ENCODE measurements at places on chromosomes 6 and 20.

DNA sequence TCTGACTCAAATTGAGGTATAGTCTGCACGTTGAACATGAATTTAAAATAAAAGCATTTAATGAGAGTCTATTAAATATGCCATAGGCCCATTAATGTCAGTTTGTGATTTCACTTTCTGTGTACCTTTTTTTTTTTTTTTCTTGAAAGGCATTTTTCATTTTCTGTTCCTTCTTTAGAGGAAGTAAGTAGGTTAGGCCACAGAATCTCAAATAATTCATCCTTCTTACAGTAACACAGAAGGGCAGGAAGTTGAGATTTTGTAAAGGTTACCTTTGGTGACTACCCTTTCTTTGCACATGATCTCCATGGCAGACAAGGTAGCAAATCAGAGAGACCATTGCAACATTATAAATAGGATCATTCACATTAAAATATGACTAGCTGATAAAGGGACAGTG lies 9.6 kb downstream of the L3MBTL3 start:
- DNase-seq = no peak

DNA sequence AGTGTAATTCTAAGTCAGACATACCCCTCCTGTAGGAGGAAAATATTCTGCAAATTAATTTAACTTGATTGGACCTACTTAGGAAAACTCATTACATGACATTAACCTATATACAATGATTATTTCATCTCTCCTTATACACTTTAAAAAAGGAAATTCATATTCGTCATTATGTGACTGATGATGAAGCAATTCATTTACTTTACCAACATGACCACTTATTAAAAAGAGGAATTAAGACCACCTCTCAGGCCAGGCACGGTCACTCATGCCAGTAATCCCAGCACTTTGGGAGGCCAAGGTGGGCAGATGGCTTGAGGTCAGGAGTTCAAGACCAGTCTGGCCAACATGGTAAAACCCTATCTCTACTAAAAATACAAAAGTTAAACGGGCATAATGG lies 11.6 kb downstream of the AKIRIN2 start:
- DNase-seq = no peak

GRCh38 chr6:23927935-23928334 lies 198.1 kb upstream of the NRSN1 start:
- no peak for DNase-seq

GRCh38 chr20:46523108-46523507 lies 9.7 kb upstream of the ZNF334 start:
- DNase-seq = no peak

DNA sequence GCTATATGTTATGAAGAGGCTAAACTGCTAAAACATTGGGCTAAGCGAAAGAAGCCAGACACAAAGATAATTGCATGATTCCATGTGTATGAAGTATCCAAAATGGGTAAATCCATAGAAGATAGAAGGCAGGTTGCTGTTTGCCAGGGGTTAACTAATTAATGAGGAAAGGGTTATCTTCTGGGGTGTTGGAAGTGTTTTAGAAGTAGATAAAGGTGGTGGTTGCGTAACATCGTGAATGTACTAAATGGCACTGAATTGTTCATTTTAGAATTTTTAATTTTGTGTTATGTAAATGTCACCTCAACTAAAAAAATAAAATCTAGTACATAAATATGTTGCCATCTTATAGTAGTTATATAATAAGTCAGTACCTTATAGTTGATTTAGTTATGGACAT lies 104.4 kb upstream of the ADGRF4 start:
- no peak for DNase-seq

GRCh38 chr6:145323646-145324045 lies 411.7 kb downstream of the EPM2A start:
- no peak for DNase-seq

GRCh38 chr6:36492621-36493020 lies 49.8 kb downstream of the KCTD20 start:
- no peak for DNase-seq

GRCh38 chr20:4021906-4022305 lies 6.5 kb upstream of the RNF24 start:
- DNase-seq = no peak

- no peak for DNase-seq
These were observed 407.6 kb downstream of the COL12A1 start for GRCh38 chr6:74798302-74798701.

DNA sequence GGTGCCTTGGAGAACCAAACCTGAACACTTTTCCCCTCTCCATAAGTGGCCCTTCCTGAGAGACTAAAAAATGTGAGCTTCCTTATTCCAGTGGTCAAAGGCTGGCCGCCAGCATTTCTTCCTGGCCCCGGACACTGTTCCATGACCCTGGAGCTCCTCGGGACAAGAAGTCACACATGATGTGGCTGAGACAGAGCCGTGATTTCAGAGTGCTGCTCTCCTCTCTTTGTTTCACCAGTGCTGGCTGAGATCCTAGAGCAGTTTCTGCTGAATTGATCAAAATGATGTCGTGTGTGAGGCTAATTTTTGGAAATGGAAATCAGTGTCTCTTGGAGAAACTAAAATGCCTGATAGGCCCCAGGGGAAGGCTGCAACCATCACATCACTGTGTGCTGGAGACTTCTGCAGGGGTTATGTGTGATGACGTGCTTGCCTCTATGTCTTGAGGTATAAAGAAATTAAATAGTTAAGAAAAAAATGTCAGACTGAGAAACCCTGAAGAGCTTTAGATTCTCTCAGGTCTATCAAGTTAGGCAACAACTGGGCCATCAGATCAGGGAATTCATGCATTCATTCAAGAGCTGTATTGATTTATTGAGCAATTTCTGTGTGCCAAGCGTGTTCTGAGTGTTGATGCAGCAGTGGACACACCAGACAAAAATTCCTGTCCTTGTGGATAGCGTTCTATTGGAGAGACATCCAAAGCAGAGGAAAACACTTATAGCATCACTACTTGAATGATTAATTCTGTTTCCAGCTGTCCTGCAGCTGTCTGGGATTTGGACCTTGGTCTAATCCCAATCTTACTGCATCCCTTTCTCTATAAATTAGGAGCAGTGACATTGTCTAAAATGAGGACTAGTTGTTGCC lies 72.7 kb upstream of the CCN6 start:
- DNase-seq = no peak

DNA sequence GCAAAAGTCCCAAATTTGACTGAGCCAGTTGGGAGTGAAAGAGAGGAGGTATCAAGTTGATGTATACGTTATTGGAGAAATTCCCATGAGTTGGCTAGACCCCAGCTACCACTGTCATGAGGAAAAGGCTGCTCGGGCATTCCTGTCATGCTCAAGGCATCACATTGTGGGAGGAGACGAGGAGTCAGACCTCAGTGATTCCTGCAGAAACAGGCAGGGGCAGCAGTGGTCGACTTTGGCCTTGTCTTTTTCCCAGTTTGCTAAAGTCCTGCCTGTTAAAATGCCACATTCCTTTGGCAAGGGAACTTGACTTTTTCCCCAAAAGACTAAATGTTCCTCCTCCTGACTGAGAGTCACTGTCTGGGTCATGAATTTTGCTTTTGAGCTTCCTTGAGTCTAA lies 295.5 kb upstream of the HS3ST5 start:
- DNase-seq = no peak

DNA sequence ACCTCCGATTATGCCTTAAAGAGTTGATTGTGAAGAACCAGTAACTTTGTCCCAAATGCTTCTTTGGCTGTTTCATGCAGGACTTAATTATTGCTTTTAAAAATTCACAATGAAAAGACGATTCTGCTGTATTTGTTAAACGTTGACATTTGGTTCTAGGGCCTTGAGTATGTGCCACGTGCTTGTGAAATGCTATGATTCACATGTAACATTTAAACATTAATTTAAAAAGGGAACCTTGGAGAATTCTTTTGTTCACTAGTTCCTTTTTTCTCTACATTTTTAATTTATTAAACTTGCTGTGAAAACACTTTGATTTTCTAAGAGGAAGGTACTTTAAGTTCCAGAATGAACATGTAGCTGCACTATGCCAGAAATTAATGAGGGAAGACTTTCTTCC lies 9.5 kb downstream of the GZF1 start:
- no peak for DNase-seq

DNA sequence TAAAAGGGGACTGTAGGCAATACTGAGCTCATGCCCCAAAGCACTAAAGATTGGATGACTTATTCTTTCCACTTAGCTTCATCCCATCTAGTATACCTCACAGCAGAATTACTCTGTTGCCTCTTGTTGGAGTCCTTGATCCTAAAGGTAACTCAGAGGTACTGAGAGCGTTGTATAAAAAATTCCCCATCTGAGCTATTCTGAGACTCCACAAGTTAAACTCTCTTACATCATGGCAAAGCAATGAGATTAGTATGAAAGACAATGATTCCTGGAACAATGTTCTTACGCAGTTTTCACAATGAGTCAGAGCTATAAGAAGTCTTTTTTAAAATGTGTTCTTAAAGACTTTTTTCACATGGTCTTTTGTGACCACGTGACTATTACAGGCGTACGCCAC lies 370.1 kb downstream of the ADGRB3 start:
- no peak for DNase-seq

DNA sequence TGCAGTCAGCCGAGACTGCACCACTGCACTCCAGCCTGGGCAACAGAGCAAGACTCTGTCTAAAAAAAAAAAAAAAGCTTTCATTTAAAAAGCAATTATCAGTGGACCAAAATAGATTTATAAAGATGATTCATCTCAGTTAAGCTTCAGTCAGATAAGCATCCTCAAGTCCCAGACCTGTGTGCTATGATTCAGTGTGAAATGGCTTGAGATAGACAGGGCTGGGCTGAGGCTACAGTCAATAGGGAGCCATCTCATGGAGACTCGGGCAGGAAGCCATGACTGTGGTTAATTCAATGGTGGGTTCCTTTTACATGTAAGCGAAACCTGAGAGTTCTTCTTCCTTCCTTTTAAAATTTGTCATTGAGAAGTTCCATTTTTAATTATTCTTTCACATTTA lies 276.0 kb downstream of the TFAP2A start:
- no peak for DNase-seq

GRCh38 chr6:23890543-23891227 lies 235.3 kb upstream of the NRSN1 start:
- no peak for DNase-seq

DNA sequence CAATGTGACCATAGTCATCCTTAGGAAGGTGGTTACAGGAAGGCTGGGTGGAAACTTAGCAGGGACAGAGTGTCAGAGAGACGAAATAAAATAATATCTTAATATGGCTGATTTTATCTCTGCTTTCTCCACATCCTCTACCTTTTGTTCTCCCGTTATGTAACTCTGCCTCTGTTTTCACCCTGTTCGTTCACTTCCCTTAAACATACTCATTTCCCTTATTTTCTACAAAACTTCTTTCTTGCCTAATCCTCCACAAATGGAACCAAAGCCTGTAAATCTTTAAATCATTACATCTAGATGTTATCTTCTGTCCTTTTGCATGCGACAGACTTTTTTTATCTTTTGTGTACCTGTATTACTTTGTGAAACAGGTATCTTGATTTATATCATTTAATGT lies 23.3 kb upstream of the CRIP3 start:
- no peak for DNase-seq

DNA sequence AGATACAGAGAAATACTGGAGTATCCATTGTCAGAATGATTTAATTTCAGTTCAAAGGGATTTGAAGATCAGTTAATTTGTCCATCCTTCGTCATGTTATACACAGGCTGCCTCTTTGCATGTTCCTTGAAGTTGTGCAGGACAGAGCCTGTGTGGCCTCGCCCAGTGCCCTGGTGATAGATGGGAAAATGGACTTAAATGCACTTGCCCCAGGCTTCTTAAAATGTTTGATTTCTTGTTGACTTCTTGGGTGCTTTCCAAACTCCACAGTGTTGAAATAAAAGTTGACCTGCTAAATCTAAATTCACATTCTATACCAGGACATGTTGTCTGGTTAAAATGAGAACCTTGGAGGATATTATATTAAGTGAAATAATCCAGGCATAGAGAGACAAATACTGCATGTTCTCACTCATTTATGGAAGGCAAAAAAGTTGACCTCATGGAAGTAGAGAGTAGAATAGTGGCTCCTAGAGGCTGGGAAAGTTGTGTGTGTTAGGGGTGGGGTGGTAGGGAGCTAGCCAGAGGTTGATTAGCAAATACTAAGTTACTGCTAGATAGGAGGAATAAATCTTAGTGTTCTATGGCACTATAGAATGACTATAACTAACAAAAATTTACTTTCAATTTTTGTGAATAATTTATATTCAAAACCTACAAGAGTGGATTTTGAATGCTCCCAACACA lies 25.3 kb downstream of the MARCKS start:
- no peak for DNase-seq

GRCh38 chr6:90048206-90048967 lies 154.1 kb downstream of the GJA10 start:
- DNase-seq = no peak

DNA sequence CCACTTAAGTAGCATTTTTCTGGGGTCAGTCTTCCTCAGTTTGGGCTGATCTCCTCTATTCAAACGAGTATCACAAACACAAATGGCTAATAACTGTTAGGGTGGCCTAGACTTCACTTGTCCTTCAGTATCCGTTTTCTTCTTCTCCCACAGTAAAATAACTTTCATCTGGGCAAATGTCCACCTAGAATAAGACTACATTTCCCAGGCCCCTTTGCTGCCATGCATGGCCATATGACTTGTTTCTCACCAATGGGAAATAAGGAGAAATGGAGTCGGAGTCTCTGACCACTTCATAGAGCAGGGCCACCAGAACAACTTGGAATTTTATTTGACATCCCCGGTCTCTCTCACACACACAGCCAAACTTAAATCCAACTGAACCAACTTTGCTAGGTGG lies 51.4 kb downstream of the SULF2 start:
- no peak for DNase-seq

DNA sequence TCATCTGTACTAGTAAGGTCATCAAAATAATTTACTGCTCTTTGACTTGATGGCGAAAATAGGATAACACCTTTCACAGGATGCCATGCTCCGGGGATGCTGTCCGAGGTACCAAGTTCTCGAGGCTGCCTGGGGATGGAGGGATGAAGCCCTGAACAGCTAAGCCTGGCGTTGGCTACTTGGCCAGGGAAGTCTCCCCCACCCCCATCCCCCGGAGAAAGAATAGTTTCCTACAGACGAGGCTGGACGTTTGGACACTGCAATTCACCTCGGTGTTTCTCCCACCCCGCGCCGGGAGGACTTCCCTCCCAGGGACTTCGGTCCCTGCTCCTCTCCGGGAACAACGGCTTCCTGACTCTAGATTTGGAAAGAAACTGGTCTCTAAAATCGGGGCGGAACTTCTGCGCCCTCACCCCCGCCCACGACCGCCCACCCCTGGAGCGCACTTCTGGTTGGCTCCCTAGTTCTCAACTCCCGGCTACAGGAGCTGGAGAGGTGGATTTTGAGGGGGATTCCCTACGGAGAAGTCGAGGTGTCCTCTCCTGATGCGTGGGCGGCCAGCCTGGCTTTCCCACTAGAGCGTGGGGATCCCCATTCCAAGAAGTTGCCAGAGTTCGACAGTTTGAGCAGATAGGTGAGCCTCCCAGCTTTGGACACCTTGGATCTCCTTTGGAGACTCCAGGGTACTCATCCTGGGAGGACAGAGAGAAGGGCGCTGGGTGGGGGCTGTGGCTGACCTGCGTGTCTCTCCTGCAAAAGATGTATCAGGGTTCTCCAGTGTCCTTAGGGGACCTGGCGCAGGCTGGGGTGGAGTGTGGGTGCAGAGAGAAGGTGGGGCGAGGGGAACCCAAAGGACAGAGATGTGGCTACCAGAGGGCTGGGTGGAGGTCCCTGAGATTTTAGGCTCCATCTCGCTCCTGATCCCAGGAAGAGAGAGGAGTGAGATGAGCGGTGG lies 1.1 kb downstream of the PCSK2 start:
- DNase-seq = no peak

GRCh38 chr20:62267543-62267942 lies 29.2 kb downstream of the OSBPL2 start:
- no peak for DNase-seq

- DNase-seq = no peak
These were observed 10.6 kb downstream of the POFUT1 start for GRCh38 chr20:32218156-32218900.
